Chondrocyte (in vitro differentiated cells): ENCODE measurements at places on chromosomes 2 and 18. TPM values are rescaled to one million over a fixed set of nuclear protein-coding genes. Genes with fewer than 3 reads are reported as not detected.

DNA sequence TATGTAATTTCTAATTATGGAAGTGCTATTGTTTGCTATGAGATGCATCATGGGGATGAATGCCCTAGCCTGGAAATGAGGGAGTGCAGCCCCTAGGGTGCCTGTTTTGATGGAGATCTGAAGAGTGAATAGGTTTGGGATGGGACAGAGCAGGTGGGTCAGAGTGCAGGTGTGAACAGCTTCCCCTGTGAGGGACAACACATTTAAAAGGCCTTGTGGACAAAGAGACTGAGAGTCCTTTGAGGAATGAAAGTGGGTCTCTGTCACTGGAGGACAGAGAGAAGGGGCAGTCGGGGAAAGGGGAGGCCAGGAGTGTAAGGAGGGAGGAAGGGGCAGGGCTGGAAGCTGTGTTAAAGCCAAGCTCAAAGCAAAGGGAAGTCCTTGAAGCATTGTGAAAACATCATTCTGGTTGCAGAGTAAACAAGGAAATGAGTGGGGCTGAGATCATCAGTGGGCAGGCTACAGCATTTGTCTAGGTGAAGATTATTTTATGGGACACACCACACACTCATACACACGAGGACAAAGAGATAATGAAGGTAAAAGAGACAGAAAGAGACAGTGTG lies 877.6 kb downstream of the SLC4A3 start:
- no peaks in the 10 kb centered on the region for H3K36me3 ChIP-seq
- DNase-seq: no peak
- H3K27me3 ChIP-seq: no peaks in the 10 kb centered on the region
- no peak overlapping the region for H3K4me3 ChIP-seq
- H3K27ac ChIP-seq: no peak overlapping the region

DNA sequence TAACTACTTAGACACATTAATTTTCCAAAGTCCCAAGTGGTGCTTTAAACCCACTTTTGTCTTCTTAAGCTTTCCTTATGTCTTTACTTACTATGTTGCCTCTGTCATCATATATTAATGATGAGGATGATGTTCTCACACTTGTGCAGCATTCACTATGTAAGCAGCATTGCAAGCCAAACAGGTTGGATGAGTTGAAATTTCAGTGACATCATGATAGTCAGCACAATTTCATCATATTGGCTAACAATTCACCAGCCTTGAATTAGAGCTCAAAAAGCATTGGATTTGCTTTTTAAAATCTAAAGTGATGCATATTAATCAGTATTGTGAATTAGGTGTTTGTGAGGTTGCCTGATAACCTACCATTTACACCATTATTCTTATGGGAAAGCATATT lies 7.7 kb downstream of the APLF start:
- DNase-seq: no peak
- H3K27me3 ChIP-seq: no peaks in the 10 kb centered on the region
- H3K4me3 ChIP-seq: no peak overlapping the region
- H3K27ac ChIP-seq: no peak overlapping the region
- no peaks in the 10 kb centered on the region for H3K4me1 ChIP-seq
- no peaks in the 10 kb centered on the region for H3K36me3 ChIP-seq

DNA sequence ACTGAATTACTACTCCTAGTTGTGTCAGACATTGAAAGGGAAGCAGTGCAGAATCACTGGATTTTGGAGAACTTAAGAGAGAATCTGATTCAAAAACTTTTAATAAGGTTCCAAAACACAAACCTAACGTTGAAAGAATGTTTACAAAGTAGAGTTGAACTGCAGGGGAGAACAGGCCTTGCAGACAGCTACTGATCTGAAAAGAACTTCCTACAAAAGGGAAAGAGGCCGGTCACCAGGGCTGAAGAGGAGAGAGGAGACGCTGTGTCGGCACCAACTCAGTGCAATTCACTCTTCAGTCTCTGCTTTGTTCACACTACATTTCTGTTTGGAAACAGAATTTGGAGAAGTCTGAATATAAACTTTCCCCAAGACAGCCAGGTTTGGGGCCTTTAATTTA lies 124.0 kb downstream of the GAREM1 start:
- H3K4me1 ChIP-seq: peaks cover 44% of the 10 kb centered on the region
- H3K27ac ChIP-seq: peak overlapping the region; percentile 96
- H3K27me3 ChIP-seq: no peaks in the 10 kb centered on the region

DNA sequence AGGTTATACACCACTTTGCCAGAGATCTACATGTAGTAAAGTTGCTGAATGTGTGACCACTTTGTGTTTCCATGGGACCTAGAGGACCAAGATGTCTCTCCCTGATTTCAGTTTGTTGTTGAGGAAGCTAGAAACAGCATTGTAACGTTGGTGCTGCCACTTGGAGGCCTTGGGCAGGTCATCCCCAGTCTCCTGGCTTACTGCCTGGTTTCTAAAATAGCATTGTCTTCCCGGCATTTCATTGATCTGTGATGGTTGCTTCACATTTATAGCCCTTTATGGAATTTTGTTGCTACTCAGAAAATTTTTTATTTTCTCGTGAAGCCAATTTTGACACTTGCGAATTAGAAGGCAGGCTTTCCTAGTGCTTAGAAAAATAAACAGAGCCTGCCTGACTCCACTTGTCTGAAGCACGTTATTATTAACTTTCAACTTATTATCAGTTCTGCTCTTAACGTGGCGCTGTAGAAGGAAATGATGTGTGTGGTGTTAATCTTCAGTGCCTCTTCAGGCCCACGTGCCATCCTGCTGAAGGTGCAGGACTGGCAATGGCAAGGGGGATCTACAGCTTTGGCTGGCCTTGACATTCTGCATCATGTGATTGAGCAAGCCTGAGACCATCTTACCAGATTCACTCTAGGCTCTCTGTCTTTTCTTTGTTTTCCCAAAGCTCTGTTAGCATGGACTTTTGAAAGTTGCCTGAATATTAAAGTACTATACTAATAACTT lies 59.9 kb downstream of the INPP4A start:
- H3K36me3 ChIP-seq: no peaks in the 10 kb centered on the region
- no peaks in the 10 kb centered on the region for H3K27me3 ChIP-seq
- H3K27ac ChIP-seq: no peak overlapping the region

DNA sequence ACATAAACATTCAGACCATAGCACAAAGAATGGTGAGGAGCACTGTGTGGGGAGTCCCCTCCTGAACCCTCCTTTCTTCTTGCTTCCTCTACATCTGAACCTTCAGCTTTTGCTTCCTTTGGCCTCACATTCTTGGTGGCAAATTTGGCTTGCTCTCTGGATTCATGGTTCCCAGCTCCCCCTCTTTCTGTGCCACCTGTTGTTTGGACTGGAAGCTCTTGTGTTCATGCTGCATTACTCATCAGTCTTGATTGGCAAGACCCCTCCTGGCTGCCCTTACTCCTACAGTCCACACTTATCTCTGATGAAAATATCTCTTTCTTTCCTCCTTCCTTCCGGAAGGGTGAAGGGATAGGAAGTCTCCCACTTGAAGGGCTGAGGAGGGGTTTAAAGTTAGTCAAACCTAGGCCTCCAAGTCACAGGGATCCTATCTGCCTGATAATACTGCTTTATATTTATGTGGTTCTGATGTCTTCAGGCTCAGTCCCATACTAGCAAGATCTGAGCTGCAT lies 70.0 kb downstream of the MYO3B start:
- peaks cover 14% of the 10 kb centered on the region for H3K27me3 ChIP-seq
- DNase-seq: no peak
- H3K4me1 ChIP-seq: peaks cover 8% of the 10 kb centered on the region
- H3K36me3 ChIP-seq: no peaks in the 10 kb centered on the region
- H3K4me3 ChIP-seq: no peak overlapping the region
- H3K27ac ChIP-seq: no peak overlapping the region

GRCh38 chr2:148660999-148661398 lies 16.4 kb downstream of the EPC2 start:
- no peak for DNase-seq
- no peaks in the 10 kb centered on the region for H3K36me3 ChIP-seq
- H3K27me3 ChIP-seq: no peaks in the 10 kb centered on the region
- H3K4me3 ChIP-seq: no peak overlapping the region

GRCh38 chr2:177712462-177712861 lies 319.9 kb downstream of the AGPS start:
- H3K36me3 ChIP-seq: no peaks in the 10 kb centered on the region
- H3K27ac ChIP-seq: no peak overlapping the region
- no peak overlapping the region for H3K4me3 ChIP-seq
- peaks cover 11% of the 10 kb centered on the region for H3K27me3 ChIP-seq

DNA sequence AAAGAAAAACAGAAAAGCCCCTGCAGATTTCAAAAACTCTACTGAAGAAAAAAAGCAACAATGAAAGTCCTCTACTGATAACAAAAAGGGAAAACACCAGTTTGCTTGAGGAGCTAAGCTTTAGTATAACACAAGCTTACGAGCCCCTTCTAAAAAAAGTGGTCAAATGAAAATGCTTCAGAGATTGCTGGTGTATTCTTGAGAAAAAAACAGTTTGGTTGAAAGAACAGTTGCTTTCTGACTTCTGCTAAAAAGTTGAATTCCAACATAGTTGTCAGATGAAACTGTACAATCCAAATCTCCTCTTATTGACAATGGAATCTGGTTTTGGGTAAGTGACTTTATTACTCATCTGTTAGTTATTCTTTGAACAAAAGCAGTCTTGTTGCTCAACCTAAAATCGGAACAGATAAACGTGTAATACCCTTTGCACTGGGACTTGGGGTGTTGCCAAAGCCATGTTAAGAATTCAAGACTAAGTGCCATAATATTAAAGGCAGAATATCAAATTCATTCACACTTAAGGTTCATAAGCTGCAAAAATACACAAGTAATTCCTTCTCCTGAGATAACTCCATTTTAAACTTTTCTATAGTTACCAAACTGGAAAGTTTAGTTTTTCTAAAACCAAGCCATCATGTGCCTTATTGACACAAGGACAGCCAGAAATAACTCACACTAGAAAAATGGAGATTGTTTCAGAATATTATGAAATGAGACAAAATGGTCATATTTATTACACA lies 45.3 kb upstream of the SPAG16 start:
- H3K4me1 ChIP-seq: peaks cover 30% of the 10 kb centered on the region
- H3K27ac ChIP-seq: peak overlapping the region; percentile 82
- no peak for DNase-seq
- H3K27me3 ChIP-seq: no peaks in the 10 kb centered on the region
- peak overlapping the region; percentile 51 for H3K4me3 ChIP-seq
- no peaks in the 10 kb centered on the region for H3K36me3 ChIP-seq

CHST9 gene
- 0.56 to 1.1 TPM (median 0.82 TPM) in 3 replicates for total RNA-seq
